NCI-H1436 treated with DMSO at 0.1 percent for 48 hours (cell line): ENCODE measurements at places on chromosomes 11 and 22.

DNA sequence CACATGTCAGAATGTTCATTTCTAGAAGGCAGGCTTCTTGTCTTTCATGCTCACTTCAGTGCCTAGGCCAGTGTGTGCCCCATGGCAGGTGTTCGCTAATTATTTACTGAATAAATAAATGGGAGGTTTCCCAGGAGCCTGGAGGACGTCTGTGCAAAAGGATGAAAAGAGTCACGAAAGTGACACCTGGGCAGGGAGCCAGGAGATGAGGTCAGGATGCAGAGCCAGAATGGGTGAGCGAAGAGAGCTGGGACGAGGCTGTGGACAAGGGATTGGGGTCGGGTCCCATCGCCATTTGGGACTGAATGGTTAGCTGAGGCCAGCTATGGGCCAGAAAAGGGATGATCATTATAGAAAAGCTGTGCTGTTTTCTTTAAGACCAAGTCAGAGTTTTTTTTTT lies 560.4 kb downstream of the TBC1D22A start:
- DNase-seq, result no peak

DNA sequence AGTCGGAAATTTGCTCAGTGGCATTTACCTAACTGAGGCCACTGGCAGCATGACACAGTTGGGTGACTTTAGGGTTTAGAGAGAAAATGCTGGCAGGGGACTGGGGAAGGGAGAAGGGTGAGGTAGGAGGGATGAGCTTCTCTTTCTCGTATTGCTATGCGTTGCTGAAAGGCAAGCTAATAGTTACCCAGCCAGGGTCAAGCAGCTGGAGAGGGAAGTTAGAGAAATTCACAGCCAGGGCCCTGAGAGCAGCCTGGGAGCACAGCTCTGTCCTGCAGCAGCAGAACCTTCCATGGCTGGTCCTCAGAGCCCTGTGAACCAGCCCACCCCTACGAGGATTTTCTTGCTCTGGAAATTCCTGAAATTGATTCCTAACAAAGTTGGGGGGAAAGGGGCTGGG lies 679.6 kb downstream of the NTM start:
- DNase-seq, result no peak

DNA sequence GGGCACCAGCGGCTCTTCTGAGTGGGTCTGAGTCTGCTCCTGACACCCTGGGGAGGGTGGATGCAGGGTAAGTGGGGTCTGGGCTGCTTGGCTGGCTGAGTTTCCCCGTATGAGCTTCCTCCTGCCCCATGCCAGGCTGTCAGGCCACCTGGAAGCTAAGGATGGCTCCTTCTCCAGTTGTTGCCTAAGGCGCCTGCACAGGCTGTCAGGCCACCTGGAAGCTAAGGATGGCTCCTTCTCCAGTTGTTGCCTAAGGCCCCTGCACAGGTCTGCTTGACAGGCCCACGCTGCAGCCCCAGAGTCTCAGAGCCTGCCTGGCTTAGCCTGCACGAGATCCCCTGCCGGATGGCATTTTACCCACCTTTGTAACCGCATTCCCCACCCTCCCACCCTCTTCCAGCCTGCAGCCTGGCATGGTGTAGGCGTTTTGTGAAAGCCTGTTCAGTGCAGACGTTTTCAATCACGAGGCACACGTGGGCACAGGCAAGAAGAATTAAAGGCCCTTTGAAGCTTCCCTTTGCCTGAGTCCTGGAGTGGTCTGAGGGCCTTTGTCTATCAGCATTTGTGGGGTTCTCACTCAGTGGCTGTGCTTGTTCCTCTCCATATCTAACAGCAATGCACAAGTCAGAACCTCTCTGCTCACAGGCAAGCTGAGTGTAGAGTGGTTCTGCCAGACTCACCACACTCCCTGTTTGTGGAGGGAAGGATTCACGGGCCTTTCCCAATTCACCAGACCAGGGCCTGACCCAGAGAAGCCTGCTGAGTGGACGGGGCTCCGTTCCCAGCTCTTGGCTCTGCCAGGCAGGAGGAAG lies 40.2 kb upstream of the B3GAT1 start:
- DNase-seq, result no peak

DNA sequence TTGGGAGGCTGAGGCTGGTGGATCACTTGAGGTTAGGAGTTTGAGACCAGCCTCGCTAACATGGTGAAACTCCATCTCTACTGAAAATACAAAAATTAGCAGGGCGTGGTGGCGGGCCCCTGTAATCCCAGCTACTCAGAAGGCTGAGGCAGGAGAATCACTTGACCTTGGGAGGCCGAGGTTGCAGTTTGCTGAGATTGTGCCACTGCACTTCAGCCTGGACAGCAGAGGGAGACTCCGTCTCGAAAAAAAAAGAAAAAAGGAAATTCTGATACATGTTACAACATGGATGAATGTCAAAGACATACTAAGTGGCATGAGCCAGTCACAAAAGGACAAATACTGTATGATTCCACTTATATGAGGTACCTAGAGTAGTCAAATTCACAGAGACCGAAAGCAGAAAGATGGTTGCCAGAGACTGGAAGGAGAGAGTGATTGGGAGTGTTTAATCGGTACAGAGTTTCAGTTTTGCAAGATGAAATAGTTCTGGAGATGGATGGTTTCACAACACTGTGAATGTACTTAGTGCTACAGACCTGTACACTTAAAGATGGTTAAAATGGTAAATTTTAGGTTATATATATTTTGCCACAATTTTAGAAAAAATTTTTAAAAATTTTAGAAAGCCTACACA lies 92.3 kb downstream of the BLID start:
- no peak for DNase-seq

- no peak for DNase-seq
Observed at GRCh38 chr11:121318848-121319834, 26.6 kb downstream of the SC5D start.
